Right renal pelvis (tissue), 4 donors: ENCODE measurements at places on chromosomes 6 and 20. TPM values are rescaled to one million over a fixed set of nuclear protein-coding genes. Genes with fewer than 3 reads are reported as not detected.

DNA sequence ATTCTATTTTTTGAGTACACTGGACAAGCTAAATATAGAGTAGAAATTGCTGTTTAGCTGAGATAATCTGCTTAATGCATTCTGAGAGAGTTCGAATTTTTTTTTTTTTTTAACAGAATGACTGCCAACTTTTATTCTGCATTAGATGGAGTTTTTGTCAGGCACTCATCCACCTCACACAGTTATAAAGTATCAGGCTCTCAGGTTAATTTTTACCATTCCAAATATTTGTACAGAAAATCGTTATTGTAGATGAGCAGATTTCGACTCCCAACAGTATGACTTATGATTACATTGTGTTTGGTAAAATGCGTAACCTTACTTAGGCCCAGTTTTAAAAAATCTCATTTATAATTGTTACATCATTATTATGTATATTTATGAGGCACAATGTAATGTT, 1731.0 kb downstream of the GRIK2 start:
- no peak for DNase-seq

DNA sequence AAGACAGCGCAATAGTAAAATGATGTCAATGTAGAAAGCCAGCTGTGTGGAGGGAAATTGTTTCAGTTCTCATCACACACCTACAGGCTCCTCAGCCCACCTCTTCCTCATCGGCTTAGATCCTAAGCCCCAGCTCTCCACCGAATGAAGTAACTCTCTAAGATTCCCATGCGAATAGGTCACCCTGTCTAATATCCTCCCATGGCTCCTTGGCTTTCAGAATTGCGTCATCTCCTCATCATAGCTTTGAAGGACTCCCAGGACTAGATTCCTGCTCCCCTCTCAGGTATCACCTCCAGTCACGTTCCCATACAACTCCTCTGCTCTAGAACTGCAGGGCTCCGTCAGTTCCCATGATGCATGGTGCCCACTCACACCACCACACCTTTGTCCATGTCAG, 16.2 kb upstream of the SLC22A16 start:
- DNase-seq: no peak

GRCh38 chr6:44315516-44315915, 2.4 kb upstream of the AARS2 start:
- no peak for DNase-seq

GTF3C6 gene
- polyA plus RNA-seq: 111 TPM

RSPH4A gene
- polyA plus RNA-seq: 2.9 TPM

DNA sequence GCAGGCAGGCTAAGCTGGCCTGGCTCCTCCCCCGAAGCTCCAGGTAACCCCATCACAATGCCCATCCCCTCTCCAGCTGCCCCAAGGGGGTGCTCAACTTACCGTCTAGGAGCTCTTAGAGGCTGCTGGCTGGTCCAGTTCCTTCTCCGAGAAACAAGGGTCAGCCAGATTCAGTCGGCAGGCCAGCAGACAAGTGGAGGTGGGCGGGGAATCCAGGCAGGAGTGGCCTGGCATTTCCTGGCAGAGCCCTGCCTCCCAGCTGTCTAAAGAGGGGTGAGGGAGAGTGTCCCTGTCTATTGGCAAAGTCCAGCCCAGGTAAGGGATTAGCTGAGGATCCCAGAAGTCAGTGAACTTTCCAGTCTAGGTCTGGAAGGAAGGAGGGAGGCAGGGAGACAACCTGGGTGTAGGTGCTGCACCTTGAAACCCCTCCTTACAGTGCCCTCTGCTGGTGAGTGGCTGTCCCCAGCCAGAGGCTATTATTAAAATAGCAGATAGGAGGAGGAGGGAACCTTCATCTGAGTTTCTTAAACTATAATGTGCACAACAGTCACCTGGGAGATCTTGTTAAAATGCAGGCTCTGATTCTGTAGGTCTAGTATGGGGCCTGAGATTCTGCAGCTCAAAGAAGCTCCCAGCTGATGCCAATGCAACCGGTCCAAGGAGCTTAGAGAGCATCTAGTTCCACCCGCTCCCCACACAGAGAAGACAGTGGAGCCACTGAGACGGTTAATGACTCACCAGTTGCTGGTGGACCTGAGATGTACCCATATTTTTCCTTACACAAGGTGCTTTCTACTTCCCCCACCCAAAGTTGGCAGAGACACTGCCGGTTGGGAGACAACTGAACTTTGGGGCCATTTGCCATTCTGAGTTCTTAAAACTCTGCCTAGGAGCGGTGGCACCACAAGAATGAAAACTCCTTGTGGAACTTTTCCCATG, at the start of gene UNC5CL:
UNC5CL (minus strand) TSS at position 162 of the 939 bp plus-strand sequence. CDS start 4,147 bp downstream, outside the sequence.
- DNase-seq: no peak

SLC22A16 gene
- 0.63 TPM for polyA plus RNA-seq

DNA sequence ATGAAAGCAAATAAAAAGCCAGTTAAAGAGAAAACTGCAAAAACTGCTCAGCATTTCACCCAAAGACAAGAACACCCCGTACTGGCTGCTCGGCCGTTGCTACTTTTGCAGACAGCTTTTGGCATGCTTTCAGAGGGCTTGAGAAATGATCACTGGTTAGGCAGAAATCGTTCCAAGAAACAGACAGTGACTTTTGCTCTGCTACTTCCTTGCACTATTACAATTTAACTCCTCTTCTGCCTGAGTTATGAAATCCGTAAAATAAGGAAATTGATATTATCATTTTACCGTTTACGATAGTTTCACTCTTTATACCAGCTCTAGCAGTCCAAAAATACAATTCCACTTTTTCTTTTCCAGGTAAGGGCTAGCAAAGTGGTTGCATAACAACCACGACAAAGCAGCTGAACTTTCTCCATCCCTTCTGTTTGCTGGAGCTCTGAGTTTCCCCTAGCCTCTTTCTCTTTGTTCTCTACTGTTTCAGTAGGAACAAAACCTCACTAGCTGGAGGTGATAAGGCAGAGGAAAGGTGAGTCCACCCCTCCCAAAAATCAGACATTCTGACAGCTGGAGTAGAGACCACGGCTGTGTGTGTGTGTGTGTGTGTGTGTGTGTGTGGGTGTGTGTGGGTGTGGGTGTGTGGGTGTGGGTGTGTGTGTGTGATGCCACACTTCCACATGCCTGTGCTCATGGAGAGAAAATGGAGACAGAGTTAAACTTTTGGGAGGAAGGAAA, 191.8 kb upstream of the RREB1 start:
- DNase-seq: no peak

FOXC1 gene
- 93.5 TPM for polyA plus RNA-seq

TMEM217 gene
- 1.5 TPM for polyA plus RNA-seq

GRCh38 chr6:107730683-107731314, 93.3 kb downstream of the SCML4 start:
- DNase-seq: no peak

DNA sequence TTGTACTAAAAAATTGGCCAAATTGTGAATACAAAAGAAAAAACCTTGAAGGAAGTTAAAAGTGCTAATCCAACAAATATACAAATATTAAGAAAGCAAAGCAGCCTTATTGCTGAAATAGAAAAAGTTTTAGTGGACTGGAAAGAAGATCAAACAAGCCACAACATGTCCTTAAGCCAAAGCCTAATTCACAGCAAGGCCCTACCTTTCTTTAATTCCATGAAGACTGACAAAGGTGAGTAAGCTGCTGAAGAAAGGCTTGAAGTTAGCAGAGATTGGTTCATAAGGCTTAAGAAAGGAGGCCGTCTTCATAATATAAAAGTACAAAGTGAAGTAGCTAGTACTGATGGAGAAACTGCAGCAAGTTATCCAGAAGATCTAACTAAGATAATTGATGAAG, 53.5 kb downstream of the TINAG start:
- no peak for DNase-seq

DNA sequence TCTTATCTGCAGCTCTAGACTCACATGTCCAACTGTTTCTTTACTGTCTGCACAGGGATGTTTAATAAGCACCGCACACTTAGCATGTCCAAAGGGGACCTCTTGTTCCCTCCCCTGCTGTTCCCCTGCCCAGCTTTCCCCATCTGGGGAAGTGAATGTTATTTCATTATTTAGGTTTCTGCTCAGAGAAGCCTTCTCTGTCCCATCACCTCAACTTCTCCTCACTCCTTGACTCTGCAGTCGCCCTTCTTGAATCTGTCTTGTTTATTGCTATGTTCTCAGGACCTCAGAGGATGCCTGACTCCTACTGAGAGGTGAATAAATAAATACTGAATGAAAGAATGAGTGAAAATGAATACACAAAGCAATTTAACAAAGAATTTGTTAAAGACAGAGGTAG, 121.0 kb downstream of the SASH1 start:
- DNase-seq: no peak

CDKAL1 gene
- 20.2 TPM for polyA plus RNA-seq

TP53TG5 gene
- 0.94 TPM for polyA plus RNA-seq

GRCh38 chr6:45545416-45545815, 167.7 kb upstream of the SUPT3H start:
- no peak for DNase-seq

TMEM151B gene
- 0.71 TPM for polyA plus RNA-seq

ELOVL5 gene
- polyA plus RNA-seq: 71.6 TPM

CAP2 gene
- polyA plus RNA-seq: 15.6 TPM

ANGPT4 gene
- polyA plus RNA-seq: 0.26 TPM

RAET1G gene
- polyA plus RNA-seq: 1.3 TPM

DNA sequence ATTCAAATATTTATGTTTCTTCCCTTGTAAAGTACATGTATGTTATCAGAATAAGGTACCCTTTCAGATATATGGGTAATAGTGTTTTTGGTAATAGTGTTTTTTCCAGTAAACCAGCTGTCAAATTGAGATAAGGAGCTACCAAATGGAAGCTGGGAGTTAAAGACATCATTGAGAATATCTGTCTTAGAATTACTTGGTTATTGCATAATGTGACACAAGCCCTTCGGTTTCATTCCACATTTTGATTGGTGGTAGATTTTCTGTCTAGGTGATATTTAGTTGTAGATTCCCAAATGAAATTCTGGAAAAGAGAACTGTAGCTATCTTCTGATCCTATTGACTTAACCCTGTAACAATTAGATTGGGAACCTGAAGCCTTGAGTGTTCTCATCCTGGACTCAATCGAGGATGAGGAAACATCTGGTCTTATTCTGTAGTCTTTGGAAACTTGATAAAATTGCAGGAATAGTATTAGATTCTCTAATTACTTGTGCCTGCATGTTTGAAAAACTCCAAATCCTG, 75.1 kb upstream of the SYNJ2 start:
- no peak for DNase-seq

BHLHE23 gene
- polyA plus RNA-seq: not detected

GRCh38 chr6:160978141-160978901, 13.2 kb upstream of the MAP3K4 start:
- DNase-seq: no peak

GTF2H4 gene
- 43.0 TPM for polyA plus RNA-seq

GRCh38 chr6:16238057-16238962, at the start of gene GMPR:
TSS of gene GMPR (plus strand) at chr6:16238587. CDS start at chr6:16238694, 107 bp downstream.
- no peak for DNase-seq

DNA sequence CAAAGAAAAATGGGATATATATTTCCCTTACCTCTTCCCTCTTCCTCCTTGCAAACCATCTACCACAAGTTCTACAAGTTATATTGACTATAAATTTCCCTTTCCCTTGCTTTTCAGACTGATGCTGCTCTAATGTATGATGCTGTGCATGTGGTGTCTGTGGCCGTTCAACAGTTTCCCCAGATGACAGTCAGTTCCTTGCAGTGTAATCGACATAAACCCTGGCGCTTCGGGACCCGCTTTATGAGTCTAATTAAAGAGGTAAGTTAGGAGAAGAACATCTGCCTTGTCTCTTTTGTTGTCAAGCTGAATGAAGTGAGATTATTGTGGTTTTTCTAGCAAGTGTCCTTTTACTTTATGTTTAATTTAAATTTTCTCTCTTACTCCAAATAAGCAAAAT, 406.0 kb downstream of the GRIK2 start:
- DNase-seq: no peak

ZNF391 gene
- 10.1 TPM for polyA plus RNA-seq

GRCh38 chr20:9122571-9122970, 53.7 kb downstream of the PLCB4 start:
- DNase-seq: no peak

SEL1L2 gene
- polyA plus RNA-seq: not detected

DNA sequence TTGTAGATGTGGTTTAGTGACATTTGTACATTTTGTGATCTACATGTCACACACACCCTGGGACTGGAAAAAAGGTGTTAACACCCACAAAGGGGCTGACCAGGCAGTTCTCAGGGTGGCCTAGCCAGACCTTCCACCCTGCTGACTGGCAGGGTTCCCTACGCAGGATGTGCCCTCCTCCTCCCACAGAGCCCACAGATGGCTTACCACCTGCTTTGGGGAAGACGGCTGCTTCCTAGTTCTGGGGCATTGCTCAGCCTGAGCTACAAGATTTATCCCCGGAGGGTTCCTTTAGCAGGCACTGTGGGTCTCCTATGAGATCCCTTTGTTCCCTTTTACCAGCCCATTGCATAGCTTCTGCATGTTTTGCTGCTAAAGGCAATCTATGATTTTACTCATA, 35.1 kb downstream of the SNAP25 start:
- DNase-seq: no peak

GRCh38 chr6:56660381-56660730, 17.7 kb upstream of the DST start:
- DNase-seq: no peak

PNLDC1 gene
- 0.25 TPM for polyA plus RNA-seq

DNA sequence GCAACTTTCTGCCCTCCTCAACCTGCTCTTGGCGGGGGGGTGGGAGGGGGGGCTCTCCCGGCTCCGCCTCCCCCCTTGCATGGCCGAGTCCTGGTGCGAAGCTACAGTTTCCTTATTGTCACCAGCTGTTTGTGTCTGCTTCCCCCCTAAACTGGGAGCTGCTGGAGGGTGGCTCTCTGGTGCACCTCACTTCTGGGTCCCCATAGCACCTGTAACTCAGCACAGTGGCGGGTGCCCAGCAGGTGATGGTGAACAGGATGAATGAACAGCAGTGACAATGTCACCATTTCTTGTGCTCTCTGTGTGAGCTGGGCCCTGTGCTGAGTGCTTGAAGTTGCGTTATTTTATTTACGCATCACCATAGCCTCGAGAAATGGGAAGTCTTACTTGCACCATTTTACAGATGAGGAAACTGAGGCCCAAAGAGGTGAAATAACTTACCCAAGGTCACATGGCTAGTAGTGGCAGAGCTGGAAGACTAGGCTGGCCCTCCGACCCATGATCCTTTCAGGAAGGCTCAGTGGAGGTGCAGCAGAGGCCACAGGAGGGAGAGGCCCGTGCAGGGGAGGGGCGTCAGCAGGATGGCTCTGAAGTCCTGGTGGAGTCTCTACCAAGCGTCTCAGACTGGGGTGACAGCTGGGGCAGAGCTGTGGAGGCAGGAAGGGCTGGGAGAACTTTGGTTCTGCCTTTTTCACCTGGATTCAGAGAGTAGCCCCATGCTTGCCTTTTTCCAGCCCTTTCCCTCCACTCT, 41.8 kb downstream of the SRC start:
- DNase-seq: no peak

GRCh38 chr6:119166024-119166784, 87.7 kb upstream of the FAM184A start:
- no peak for DNase-seq

GRCh38 chr6:753486-753885, 60.5 kb upstream of the EXOC2 start:
- no peak for DNase-seq

PCIF1 gene
- 56.2 TPM for polyA plus RNA-seq

GRCh38 chr6:166563200-166563599, 23.3 kb downstream of the RAMACL start:
- DNase-seq: no peak

NKX2-2 gene
- not detected for polyA plus RNA-seq

- DNase-seq: no peak
Observed at GRCh38 chr20:20497242-20497978, 129.5 kb downstream of the INSM1 start.

CNPY3 gene
- polyA plus RNA-seq: 65.9 TPM
